ENCODE measurements at places on chromosomes 2 and 18. TPM values are rescaled to one million over a fixed set of nuclear protein-coding genes. Genes with fewer than 3 reads are reported as not detected.

RBM44 gene
- 0.27 TPM for total RNA-seq

GRCh38 chr2:119220720-119221301, 2.8 kb upstream of the STEAP3 start:
- no peak for DNase-seq

- DNase-seq = no peak
These were observed 3.6 kb downstream of the BCL11A start for GRCh38 chr2:60549928-60550177.

- peak; percentile 79 for DNase-seq
These were observed 118.2 kb upstream of the COPS8 start for GRCh38 chr2:236967499-236967783.

DNA sequence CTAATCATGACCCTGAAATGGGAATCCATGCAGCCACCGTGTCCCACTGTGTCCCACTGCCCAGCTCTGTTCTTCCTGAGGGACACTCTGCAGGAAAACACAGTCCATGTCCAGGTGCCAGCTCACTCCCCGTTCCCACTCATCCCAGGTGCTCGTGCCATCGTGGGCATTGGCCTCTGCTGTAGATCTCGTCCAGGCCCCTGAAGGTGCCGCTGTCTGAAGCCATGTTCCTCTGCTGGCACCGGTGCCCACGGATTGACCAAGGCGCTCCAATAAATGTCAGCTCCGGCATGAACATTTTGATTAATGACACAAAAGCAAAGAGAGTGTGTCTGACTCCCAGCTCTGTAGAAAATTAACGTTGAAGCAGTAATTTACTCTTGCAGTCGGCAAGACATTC, 280.1 kb upstream of the SALL3 start:
- no peak for DNase-seq

GRCh38 chr2:213259266-213259665, 25.0 kb upstream of the SPAG16 start:
- no peak for DNase-seq

Data from lower leg skin (tissue), 4 donors.